ENCODE measurements at places on chromosomes 16 and 17. TPM values are rescaled to one million over a fixed set of nuclear protein-coding genes. Genes with fewer than 3 reads are reported as not detected.

The SYCE1L gene
- 0.71 TPM for total RNA-seq

- no peak for DNase-seq
- no peaks in the 10 kb centered on the region for H3K36me3 ChIP-seq
- no peaks in the 10 kb centered on the region for H3K4me1 ChIP-seq
- H3K27me3 ChIP-seq, result no peaks in the 10 kb centered on the region
Observed at GRCh38 chr17:19288453-19288852, 51.3 kb downstream of the EPN2 start.

DNA sequence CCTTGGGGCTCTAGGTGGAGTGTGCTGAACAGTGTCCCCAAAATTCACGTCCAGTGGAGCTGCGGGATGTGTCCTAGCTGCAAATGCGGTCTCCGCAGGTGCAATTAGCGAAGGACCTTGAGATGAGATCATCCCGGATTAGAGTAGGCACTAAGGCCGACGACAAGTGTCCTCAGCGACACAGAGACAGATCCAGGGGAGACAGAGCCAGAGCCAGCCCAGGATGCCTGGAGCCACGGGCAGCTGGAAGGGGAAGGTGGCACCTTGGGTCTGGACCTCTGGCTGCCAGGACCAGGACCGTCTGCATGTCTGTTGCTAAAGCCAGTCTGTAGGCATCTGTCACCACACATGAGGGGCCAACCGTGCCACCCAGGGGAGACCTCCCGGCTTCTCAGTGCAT is 24.5 kb downstream of the SLC7A5 start:
- no peak overlapping the region for H3K4me3 ChIP-seq
- peaks cover 17% of the 10 kb centered on the region for H3K4me1 ChIP-seq
- H3K36me3 ChIP-seq, result peaks cover 4% of the 10 kb centered on the region
- H3K27me3 ChIP-seq, result no peaks in the 10 kb centered on the region
- peak; percentile 59 for DNase-seq

The FSCN2 gene
- 1.1 TPM for total RNA-seq

The CACNG1 gene
- not detected for total RNA-seq

The CCL15 gene
- not detected for total RNA-seq

- H3K27me3 ChIP-seq, result no peaks in the 10 kb centered on the region
- no peaks in the 10 kb centered on the region for H3K36me3 ChIP-seq
- peaks cover 21% of the 10 kb centered on the region for H3K4me1 ChIP-seq
- no peak overlapping the region for H3K27ac ChIP-seq
Observed at GRCh38 chr17:37299257-37299980, 76.4 kb upstream of the C17orf78 start.

GRCh38 chr16:71185347-71185746 is 45.2 kb downstream of the HYDIN start:
- no peak for DNase-seq
- H3K36me3 ChIP-seq, result no peaks in the 10 kb centered on the region
- no peaks in the 10 kb centered on the region for H3K4me1 ChIP-seq
- no peak overlapping the region for H3K4me3 ChIP-seq

The ATP2A3 gene
- total RNA-seq, result 12.7 TPM

The ZG16B gene
- not detected for total RNA-seq

The KPNA2 gene
- total RNA-seq, result 17.0 TPM

GRCh38 chr17:4304417-4305027 is 40.7 kb upstream of the ANKFY1 start:
- H3K27ac ChIP-seq, result peak overlapping the region; percentile 11
- H3K4me1 ChIP-seq, result peaks cover 24% of the 10 kb centered on the region
- H3K4me3 ChIP-seq, result no peak overlapping the region
- DNase-seq, result no peak
- no peaks in the 10 kb centered on the region for H3K36me3 ChIP-seq

- no peak for DNase-seq
- H3K27me3 ChIP-seq, result no peaks in the 10 kb centered on the region
- H3K36me3 ChIP-seq, result no peaks in the 10 kb centered on the region
Observed at GRCh38 chr17:61732169-61732568, 131.2 kb downstream of the BRIP1 start.

DNA sequence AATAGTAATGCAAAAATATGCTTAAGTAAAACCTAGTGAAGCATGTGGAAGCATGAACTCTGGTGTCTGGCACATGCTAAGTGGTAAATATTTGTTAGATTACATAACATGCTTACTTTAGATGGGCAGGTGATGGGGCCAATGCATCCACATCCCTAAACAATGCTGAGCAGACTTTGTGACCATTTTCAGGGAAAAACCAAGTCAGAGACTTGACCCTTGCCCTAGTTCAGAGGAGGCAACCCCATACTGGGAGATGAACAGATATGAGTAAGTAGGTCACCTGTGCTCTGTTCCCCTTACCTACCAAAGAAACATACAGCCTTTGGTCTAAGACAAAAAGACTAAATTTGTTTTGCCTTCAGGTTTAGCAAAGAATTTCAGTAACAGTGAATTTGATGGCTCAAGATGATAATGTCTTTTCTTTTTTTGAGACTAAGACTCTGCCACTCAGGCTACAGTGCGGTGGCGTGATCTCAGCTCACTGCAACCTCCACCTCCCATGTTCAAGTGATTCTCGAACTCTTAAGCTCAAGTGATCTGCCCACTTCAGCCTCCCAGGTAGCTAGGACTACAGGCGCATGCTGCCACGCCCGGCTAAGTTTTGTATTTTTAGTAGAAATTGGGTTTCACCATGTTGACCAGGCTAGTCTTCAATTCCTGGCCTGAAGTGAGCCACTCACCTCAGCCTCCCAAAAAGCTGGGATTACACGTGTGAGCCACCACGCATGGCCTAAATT is 91.4 kb downstream of the HIC1 start:
- no peaks in the 10 kb centered on the region for H3K4me1 ChIP-seq
- H3K4me3 ChIP-seq, result no peak overlapping the region
- no peaks in the 10 kb centered on the region for H3K27me3 ChIP-seq
- DNase-seq, result no peak
- H3K27ac ChIP-seq, result no peak overlapping the region

- no peaks in the 10 kb centered on the region for H3K36me3 ChIP-seq
- no peaks in the 10 kb centered on the region for H3K4me1 ChIP-seq
- no peaks in the 10 kb centered on the region for H3K27me3 ChIP-seq
- peak overlapping the region; percentile 90 for H3K4me3 ChIP-seq
Observed at GRCh38 chr17:27457731-27458523, 1.7 kb downstream of the KSR1 start.

GRCh38 chr17:68389041-68389440 is 68.3 kb downstream of the WIPI1 start:
- H3K27me3 ChIP-seq, result no peaks in the 10 kb centered on the region
- peak; percentile 57 for DNase-seq
- no peak overlapping the region for H3K4me3 ChIP-seq
- H3K36me3 ChIP-seq, result no peaks in the 10 kb centered on the region

The PKMYT1 gene
- not detected for total RNA-seq

DNA sequence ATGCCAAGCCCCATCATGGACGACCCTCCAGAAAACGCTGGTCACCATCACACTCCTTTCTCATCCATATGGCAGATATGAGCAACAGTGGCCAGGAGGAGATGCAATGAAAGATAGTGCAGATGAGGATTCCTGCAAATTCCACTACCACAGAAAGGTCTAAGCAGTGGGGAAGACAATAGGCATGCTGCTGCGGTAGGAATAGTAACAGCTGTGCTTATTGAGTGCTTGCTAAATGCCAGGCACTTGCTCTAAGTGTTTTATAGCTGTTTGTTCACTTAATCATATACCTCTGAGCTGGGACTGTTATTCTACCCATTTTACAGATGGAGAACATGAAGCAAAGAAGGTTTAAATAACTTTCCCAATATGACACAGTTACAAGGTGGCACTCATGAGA is 46.6 kb upstream of the AKAP1 start:
- no peak overlapping the region for H3K27ac ChIP-seq
- no peaks in the 10 kb centered on the region for H3K27me3 ChIP-seq
- no peak overlapping the region for H3K4me3 ChIP-seq
- H3K36me3 ChIP-seq, result no peaks in the 10 kb centered on the region

Measured in sigmoid colon (tissue), 7 donors.